ENCODE measurements at places on chromosomes 1 and 21. TPM values are rescaled to one million over a fixed set of nuclear protein-coding genes. Genes with fewer than 3 reads are reported as not detected.

Gene LCE1A
- total RNA-seq: not detected

- no peak for DNase-seq
Observed at GRCh38 chr1:27759236-27759635, 13.8 kb upstream of the STX12 start.

Gene SPRR4
- total RNA-seq: not detected

Gene NEGR1
- 0.93 TPM for total RNA-seq

Gene HFM1
- total RNA-seq: 3.3 TPM

DNA sequence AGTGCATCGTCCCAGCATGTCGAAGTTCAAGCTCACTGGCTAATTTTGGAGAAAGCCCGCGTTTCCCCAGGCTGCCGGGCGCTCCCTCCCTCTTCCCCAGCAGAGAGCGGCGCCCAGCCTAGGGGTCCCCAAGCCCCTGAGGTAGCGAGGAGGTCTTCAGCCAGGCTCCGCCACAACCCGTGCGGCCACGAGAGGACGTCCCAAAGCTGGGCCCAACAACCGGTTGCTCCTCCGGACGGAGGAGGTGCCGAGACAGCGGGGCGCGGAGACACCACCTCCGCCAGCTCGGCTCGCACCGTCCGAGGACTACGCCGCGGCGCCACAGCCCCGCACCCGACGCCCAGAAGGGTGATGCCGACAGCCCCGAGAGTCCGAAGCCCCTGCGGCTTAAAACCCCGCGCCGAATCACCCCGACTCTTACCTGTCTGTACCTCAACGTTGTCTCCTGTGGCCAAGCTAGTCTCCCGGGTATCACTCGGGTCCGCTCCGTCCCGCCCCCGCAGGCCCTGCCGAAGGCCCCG is at the start of gene DENND2C:
TSS of gene DENND2C (minus strand) at position 488 of the 521 bp plus-strand sequence. CDS start 44,065 bp downstream, outside the sequence.
- DNase-seq: peak; percentile 82

Gene SHISAL2A
- total RNA-seq: not detected

- DNase-seq: peak; percentile 99
Observed at GRCh38 chr1:62436466-62437272, at the start of gene USP1. Gene USP1 (plus strand): TSS chr1:62437049. CDS start chr1:62439868, 2,819 bp downstream.

GRCh38 chr1:54193453-54193852 is 6.4 kb downstream of the CYB5RL start:
- DNase-seq: no peak

- no peak for DNase-seq
Observed at GRCh38 chr1:54377040-54377691, 29.0 kb downstream of the SSBP3 start.

GRCh38 chr1:94209425-94209824 is 28.0 kb downstream of the ARHGAP29 start:
- no peak for DNase-seq

DNA sequence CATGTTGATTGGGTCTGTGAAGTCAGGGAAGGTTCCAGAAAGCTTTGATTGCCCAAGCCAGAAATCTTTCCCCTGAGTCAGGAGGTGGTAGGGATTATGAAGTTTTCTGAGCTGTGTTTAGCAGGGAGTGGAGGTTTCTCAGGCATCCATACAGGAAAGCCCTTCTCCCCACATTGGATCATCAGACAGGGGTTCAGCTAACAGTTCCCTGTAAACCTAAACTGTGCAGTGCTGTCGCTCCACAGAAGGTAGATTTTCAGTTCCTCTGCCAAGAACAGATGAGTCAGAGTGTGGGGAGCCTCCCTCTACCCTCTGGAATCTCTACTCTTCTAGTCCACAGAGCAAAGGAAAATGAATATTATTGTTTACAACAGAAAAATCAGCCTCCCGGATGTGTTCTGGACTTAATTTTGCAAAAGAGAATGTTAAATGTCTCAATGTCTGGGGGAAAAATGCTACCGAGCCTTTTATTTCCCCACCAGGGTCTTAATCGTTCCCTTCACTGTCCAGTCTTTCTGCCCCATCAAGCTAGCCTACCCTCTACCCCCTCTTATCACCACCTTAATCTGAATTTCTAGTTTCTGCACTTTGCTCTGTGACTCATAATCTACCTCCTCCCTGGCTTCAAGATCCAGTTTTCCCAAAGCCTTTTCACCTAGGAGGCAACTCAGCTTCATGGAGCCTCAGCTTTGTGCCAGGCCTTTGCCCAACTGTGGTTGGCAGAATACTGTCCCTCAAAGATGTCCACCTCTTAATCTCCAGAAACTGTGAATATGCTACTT is 355.6 kb downstream of the PRDM2 start:
- no peak for DNase-seq

Gene KCNE2
- 0.28 TPM for total RNA-seq

Gene SLC35F3
- 0.70 TPM for total RNA-seq

GRCh38 chr1:78958711-78959110 is 47.8 kb downstream of the ADGRL4 start:
- DNase-seq: no peak

Gene PAPPA2
- total RNA-seq: 1.4 TPM

Gene TSTD1
- 102 TPM for total RNA-seq

DNA sequence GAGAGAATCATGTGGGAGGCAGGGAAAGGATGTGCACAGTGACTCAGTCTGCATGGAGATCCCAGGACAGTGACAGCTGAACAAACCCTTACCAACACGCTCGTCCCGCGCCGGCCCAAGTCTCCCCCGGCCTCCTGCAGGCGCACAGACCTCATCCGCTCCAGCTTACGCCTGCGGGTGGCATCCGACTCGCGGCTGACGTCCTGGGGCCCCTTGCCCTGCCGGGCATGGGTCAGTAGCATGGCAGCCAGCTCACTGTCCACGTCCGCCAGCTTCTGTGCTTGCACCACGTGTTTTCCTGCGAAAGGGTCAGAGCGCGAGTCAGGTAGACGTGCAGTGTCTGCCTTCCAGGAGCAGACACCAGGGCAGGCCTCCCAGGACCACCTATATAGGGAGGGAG is 115.2 kb downstream of the NPHP4 start:
- no peak for DNase-seq

DNA sequence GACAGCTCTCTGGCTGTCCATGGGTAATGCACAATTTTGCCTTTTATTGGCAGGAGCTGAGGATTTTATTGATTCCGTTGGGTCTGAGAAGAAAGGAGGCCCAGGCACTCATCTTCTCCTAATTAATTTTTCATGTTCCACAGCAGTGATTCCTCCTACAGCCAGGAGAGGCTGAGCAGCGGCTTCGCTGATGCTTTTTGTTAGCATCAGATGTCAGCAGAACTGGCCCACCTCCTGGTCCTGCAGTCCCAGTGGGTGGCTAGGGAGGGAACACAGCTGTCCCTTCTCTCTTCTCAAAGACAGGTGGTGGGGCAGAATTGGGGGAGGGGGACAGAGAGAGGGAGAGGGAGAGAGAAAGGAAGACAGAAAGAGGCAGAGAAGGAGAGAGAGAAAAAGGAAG is 5.7 kb downstream of the MT1HL1 start:
- no peak for DNase-seq

Gene ARHGAP29
- total RNA-seq: 6.9 TPM

DNA sequence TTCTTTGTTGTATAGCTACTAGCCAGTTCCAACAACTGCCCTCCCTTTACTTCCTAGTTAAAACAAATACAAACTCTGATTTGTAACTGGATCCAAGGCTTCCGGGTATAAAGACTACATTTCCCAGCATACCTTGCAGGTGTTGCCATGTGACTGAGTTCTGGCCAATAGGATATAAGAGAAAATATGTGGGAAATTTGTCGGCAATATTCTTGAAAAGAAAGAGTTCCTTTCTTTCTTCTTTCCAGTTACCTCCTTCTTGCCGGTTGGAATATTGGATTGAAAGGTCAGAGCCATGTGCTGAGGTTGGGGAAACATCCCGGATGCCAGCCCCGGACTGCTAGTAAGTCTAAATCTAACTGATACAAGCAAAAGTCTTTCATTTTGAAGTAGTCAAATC is 23.0 kb upstream of the ZBTB40 start:
- DNase-seq: peak; percentile 86

Gene LDLRAD2
- total RNA-seq: 0.31 TPM

DNA sequence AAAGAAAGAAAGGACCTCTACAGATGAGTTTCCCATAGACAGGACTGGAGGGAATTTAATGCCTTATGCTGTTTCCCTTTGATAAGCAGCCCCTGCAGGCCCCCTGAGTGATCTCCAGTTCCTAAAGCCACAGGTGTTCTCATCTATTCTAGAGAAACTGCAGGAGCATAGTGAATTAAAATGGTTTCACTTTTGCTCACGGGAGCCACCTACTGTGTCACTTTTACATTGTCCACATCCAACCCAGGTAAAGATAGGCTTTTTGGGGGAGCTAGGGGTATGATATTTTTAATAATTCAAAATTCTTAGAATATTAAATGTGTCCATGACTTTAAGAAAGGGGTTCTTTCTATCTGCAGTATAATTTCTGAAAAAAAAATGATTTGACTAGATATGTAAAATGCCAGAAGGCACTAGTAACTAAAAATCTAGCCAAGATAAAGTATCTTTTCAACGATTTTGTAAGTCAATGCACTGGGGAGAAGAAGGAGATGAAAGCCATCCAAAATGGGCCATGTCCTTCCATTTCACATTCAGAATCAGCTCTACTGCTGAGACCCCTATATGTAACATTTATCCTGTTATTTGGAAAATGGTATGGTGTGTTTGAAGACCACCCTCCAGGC is 267.3 kb upstream of the DUSP10 start:
- DNase-seq: peak; percentile 61

DNA sequence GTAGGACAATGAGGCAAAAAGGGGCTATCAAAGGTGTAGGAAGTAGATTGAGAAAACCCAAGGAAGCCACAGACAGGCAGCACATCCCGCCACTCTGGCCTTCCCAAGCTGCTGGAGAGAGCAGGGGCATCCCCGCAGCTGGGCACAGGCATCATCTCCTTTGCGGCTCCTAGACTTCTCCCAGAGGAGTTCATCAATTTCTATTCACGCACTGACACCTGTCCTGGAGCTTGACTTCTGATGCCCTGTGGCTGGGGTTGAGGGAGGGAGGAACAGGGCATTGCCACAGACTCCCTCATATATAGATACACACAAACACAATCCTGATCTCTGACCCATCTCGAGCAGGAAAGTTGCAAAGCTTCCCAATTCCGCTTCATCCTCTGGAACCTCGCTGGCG is 1.9 kb upstream of the TFAP2E start:
- no peak for DNase-seq

DNA sequence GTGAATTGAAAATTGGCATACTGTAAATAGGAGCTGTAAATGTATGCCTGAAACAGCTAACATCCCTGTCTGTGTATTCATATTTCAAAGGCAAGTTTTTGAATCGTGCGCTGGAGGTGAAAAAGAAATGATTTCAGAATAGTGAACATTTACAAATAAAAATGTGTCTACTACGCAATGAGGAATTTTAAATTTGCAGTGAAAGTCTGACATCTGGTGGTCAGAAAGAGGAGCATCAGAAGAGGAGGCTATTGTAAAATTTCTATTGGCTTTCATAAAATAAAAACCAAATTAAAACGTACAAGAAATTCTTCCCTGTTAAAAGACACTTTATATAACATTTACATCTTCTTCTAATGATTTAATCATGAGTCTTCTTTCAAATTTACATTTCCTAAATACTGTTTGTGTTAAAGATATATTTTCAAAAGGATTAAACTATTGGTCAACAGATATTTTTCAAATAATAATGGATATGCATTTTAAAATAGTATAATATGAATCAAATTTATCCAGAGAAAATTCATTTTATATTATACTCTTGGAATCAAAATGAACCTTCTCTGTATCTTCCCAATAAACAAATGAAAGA is 113.7 kb upstream of the RRP15 start:
- DNase-seq: peak; percentile 49

DNA sequence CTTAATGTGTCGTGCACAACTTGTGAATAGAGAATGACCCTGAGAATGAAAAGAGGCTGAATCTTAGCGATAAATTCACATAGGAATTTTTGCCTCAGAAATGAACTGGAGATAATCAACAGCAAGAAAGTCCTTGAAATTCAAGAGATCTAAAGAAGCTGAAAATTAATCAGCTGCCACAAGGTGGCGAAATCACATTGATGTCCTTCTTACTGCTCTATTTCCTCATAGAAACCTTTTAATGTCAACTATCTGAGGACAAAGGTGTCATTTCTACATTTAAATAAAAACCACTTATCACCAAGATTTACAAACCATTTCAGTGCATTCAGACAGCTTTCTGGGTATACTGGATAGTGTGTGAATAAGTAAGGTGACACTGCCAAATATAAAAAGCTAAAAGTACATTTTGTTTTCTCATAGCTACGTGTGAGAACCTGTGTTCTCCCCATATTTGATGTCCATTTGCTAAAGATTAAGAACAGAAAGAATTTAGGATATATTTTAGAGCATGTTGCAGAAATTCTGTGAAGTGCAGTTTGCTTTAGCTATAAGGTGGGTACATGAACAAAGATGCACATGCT is 485.3 kb upstream of the PTBP2 start:
- DNase-seq: peak; percentile 77

DNA sequence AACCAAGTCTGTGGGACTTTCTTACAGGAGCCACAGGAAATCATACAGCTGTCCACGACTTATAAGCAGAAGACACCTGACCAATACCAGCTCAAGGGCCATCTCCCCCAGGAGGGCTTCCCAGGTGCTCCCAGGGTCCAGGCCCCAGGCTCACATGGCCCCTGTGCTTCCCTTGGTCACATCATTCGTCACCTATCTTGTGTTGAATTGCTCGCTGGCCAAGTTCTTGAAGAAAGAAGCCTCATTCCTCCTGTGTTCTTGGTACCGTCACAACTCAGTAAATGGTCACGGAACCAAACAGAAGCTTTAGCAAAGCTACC is 3.0 kb downstream of the NPHP4 start:
- DNase-seq: no peak

Gene KPRP
- total RNA-seq: not detected

GRCh38 chr1:1835546-1835945 is 55.3 kb downstream of the GNB1 start:
- no peak for DNase-seq

Gene OTUD7B
- total RNA-seq: 12.4 TPM

DNA sequence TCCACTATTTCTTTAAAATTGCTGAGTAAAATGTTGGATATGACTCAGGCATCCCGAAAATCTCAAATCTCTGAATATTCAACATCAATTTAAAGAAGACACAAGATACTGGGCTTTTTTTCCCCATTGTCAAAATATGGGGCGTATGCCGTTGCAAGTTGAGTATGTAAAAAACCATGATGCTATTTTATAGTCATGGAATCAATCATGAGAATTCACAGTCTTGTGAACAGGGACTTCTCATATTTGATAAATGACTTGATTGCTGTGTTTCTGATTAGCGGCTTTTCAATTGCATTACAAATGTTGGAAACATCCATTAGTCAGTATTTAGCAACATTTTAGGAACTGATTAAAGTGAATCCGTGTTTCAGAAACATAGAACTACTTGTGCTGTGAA is 45.3 kb downstream of the SETD4 start:
- no peak for DNase-seq

GRCh38 chr1:18776777-18777176 is 82.7 kb downstream of the TAS1R2 start:
- DNase-seq: peak; percentile 24

Gene DHDDS
- total RNA-seq: 49.5 TPM

Gene F13B
- total RNA-seq: not detected

- no peak for DNase-seq
Observed at GRCh38 chr21:14086553-14086952, 124.2 kb downstream of the LIPI start.

DNA sequence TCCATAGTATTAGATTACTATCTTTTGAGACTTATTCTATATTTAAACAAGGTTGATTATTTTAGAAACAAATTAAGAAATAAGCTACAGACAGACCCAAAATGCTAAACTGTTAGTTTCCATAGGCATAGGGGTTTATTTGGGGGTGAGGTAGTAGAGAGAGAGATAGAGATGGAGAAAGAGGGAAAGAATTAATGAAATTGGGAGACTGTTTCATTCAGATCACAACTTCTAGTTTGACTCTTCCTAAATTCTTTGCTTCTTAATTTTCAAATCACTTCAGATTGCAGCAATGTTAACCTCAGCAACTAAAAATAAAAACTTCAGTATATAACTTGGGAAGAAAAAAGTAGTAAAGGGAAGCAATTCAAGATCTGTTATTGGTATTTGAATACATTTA is 3.4 kb downstream of the JUN start:
- DNase-seq: no peak

All from GM23338 (cell line).